NCI-H1694 treated with DMSO at 0.1 percent for 48 hours (cell line): ENCODE measurements at places on chromosomes 16 and 17.

GRCh38 chr17:32529604-32530003 lies 42.8 kb downstream of the CDK5R1 start:
- peak; percentile 59 for DNase-seq

DNA sequence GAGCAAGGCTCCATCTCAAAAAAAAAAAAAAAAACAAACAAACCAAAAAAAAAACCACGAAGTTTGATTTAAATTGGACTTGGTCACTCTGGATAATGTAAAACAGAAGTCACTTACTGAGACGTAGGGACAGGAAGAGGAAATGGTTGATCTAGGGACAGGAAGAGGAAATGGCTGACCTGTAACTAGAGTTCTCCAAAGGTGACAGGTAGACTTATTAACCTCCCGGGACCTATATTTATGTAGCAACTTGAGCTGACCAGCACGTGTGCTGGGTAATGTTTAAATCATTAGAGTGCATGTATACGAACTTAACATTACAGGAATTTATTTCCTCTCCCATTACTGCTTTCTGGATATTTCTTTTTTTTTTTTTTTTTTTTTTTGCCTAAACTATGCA lies 81.5 kb upstream of the DHX40 start:
- no peak for DNase-seq

GRCh38 chr17:75552425-75553294 lies 27.2 kb downstream of the LLGL2 start:
- DNase-seq, result no peak

DNA sequence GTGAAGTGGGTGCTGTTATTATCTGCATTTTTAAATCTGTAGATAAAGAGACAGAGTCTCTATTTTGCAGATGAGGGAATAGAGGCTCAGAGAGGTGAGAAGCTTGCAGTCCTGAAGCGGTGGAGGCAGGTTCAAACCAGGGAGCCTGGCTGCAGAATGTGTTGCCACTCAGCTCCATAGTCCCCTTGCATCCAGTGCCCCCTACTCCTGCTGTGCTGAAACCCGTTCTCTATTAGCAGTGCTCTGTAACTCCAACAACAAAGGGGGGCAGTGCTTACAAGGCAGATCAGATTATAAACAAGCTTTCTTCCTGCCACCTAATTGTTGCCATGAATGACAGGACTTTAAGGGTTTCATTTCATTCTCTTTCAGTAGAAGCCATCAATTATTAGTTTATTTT lies 118.1 kb upstream of the CACNG3 start:
- no peak for DNase-seq

- no peak for DNase-seq
Observed at GRCh38 chr17:55442462-55442861, 20.8 kb upstream of the MMD start.

DNA sequence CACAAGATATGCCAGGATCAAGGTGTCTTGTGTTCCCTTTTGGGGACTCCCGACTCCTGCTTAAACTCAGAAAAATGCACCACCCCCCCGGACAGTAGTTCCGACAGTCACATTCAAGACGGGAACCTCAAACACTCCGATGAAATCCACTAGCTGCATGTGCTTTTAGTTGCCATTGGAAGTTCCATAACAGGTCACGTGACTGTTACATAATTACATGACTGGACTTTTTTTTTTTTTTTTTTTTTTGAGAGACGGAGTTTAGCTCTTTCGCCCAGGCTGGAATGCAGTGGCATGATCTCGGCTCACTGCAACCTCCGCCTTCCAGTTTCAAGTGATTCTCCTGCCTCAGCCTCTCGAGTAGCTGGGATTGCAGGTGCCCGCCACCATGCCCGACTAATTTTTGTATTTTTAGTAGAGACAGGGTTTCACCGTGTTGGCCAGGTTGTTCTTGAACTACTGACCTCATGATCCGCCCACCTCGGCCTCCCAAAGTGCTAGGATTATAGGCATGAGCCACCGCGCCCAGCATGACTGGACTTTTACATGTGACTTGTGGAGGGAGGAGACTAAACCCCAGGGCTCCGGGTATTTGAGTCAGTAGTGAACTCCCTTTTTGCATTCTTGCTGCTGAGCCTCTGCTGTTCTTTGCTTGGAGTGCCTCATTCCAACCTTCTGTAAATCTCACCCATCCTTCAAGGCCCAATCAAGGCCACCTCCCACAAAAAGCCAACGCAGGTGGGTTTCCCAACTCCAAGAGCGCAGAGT lies 1.6 kb downstream of the SIRT7 start:
- no peak for DNase-seq
